ENCODE measurements at places on chromosomes 12 and 14.

DNA sequence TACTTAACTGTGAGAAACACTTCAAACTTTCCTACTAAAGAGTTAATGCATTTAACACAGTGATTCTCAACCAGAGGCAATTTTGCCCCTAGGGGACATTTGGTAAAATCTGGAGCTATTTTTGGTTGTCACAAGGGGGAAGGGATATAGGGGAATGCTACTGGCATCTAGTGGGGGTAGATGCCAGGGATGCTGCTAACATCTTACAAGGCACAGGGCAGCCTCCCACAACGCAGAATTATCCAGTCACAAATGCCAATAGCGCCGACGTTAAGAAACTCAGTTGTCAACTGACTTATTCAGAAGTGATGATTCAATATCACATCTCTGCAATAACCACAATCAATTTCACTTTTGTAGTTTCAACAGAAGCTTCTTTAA lies 2.0 kb downstream of the EEA1 start:
- DNase-seq = no peak

DNA sequence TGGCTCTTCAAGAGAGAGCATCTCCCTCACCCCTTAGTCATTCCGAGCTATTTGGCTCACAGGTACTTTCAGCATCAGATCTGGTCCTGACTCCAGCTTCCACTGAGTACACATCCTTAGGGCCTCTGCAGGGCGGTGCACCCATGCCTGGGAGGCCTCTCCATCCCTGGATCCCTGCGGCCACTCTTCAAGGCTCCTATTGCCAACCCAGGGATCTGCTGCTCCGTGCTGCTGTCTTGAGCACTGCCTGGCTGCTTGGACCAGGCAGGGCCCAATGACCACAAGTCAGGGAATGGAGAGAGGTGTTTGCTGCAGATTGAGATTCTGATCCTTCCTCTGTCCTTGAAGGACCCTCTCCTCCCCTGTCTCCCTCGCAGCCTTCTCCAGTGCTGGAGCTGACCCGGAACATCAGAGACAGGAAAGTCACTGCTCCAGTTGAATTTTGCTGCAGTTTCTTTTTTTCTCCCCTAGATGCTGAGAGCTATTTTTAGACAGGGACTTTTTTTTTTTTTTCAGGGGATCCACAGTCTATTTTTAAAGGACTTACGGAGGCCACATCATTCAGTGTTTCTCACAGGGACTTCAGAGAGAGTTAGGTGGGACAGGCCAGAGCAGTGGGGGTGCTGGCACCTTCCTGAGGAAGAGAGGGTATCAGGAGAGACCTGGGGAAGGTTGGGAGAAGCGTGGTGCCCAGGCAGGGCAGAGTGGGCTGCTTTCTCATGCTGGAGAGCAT lies 50.1 kb upstream of the KCNA1 start:
- DNase-seq = no peak

- no peak for DNase-seq
These were observed 29.2 kb downstream of the ITPK1 start for GRCh38 chr14:93086441-93087055.

DNA sequence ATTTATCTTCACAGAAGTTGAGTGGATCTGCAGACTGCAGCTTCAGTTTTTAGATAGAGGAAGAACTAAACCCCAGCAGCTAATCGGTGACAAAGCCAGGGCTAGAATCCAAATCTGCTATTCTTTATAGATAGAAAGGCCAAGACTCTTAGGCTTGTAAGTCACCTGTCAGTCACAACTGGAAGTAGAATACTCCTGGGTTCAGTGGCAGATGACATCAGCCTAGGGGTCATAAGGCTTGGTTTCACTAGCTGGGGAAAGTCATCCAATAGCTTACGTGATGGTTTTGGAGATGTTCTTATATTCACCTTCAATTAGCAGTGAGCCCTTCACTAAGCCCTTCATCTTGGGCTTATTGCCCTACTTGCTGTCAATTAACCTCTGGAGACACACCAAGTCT lies 93.4 kb downstream of the APAF1 start:
- DNase-seq = no peak

GRCh38 chr14:32256576-32256975 lies 53.5 kb upstream of the RNU6-8 start:
- no peak for DNase-seq

DNA sequence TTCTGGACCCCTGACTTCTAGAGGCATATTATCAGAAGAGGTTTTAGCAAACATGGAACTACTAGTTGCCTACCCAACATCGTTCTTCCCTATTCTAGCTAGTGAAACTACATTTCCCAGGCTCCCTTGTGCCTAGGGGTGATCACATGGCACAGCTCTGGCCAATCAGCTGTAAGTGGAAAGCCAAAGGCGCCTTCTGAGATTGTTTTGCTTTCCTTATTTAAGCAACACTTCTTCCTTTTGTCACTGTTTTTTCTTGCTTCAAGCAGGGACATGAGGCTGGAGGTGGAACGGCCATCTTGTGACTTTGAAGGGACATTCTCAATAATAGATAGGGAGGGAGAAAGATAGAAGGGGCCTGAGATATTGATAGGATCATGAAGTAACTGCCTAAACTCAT lies 136.7 kb downstream of the ZNF664 start:
- DNase-seq = no peak

DNA sequence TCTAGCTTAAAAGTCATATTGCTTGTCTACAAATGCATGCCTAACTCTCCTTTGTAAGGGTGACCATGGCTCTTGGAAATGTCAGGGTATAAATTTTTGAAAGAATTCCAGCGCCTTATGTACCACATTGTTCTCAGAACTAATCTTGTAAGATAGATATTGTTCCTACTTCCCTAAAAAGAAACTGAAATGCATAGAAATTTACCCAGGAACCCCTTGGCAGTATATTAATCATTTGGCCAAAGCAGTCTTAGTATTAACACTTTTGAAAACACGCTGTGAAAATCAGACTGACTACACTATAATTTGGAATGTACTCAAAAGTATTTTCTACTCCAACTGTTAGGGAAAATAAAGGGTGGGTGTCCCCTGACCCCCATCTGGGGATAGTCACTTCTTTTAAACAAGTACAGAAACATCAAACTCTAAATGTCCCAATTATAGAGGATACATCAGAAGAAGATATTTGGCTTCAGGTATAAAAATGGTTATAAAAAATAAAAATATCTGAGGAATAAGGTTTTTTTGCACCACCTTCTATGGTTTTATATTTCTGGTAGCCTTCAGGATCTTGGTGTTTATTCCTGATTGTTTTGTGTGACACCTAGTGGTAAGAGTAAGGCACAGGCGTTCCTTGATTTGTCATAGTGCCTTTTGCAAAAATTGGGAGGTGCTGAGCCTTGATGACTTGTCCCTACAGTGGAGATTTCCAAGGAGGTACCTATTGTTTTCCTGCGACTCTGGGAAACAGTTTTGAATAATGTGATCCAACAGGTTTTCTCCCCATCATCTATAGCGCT lies 2.2 kb upstream of the NFKBIA start:
- DNase-seq = no peak

DNA sequence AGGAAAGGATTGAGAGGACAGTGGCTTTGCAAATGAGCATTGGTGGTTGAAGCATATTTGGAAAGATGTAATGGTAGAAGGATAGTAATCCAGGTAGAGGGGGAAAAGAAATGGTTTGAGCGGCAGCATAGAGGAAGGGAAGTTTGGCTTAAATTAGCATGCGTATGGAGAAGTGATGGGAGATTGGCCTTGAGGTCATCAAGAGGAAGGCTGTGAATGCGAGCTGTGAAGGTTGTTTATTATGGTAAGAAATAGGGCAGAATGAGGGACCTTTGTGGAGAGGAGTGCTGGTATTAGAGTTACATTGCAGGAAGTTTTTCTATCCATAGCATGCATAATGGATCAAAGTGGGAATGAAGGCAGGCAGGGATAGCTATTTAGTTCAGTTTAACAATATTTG lies 162.1 kb downstream of the TMTC2 start:
- no peak for DNase-seq

DNA sequence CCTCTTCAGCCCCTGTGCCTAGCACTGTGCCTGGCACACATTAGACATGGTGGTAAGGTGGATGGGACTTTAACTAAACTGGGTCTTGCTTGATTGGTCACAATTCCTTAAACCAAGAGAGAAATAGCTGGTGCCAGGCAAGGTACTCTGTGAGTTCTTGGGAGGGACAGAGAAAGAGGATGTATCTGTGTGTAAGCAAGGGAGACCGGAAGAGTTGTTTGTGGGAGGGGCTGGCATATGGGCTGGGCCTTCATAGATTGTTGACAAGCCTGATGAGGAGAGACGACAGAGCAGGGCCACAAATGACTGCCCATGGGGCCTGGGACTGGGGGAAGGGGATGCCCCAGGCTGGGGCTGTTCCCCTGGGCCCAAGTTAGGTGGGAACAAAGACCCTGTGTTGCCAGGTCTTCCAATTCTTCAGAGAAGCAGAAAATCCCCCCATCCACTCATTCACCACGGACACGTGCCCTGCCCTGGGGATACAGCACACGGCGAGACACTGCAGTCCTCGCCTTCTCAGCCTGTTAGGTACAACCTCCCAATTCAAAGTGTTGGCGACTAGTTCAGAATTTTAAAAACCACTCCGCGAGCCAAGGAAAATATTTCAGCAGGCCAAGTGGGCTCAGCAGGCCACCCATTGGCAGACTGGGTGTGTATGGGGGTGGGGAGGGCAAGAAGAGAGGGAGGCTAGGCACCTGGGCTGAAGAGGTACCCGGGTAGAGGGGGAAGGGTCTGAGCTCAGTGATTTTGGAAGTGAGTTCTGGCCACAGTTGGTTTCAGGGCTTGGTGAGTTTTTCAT lies 11.4 kb upstream of the CYP46A1 start:
- DNase-seq = no peak

DNA sequence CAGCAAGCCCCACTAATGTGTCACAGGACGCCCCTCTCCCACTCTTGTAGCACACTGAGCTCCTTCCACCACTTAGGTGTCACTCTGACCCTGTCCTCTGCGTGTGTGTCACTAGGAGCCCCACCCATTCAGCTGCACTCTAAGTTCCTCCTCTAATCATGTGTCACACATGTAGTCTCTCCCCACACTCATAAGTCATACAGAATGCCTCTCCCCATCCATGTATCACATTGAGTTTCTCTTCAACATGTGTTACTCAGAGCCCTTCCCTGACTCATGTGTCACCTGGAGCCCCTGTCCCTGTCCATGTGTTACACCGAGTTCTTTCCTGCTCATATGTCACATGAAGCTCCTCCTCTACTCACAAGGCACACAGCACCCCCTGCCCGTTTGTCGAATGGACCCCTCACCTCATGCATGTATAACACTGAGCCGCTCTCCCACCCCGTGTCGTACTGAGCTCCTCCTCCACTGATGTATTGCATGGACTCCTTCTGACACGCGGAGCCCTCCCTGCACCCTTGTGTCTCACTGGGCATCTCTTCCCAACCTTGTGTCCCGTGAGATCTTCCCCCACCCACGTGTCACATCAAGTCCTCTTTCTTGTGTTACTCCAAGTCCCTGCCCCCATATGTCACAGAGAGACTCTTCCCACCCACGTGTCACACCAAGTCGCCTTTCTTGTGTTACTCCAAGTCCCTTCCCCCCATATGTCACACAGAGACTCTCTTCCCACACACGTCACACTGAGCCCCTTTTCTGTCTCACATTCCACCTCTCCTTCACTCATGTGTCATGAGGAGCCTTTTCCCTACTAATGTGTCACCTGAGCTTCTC lies 31.0 kb downstream of the RTL1 start:
- no peak for DNase-seq

DNA sequence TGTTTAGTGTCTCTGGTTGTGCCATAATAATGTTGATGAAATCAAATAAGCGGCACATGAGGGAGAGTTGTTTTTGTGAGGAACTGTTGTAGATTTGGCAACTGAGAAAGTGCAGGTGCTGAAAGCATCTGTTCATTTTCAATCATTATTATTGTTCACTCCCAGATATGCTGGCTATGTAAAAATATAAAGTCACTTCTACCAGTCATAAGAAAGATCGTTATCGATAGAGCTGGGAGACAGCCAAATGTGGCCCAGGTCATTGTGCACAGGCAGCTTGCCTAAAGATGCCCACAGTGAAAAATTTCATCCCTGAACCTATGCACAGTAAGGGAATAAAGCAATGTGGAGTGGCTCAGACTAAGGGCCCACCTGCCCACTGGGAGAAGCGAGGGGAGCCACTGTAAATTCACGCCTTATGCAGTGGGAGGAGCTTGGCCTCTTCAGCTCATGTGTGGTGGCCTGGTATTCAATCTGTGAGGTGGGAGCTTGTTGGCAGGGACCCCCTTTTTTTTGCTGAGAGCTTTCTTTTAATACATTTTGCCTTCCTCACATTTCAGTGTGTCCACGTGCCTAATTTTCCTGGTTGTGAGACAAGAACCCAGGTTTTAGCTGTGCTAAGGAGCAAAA lies 1490.8 kb upstream of the TMEM132C start:
- no peak for DNase-seq

GRCh38 chr14:72665259-72665658 lies 228.6 kb downstream of the DPF3 start:
- peak; percentile 95 for DNase-seq

- DNase-seq = no peak
These were observed 426.7 kb upstream of the DCN start for GRCh38 chr12:91609283-91609682.

- no peak for DNase-seq
These were observed 53.6 kb downstream of the RTN1 start for GRCh38 chr14:59816941-59817340.

- no peak for DNase-seq
These were observed 132.3 kb downstream of the ADGRD1 start for GRCh38 chr12:131085816-131086591.

GRCh38 chr14:48703728-48704467 lies 882.3 kb downstream of the RPS29 start:
- no peak for DNase-seq

- no peak for DNase-seq
These were observed 67.3 kb downstream of the HSPB8 start for GRCh38 chr12:119245904-119246494.

DNA sequence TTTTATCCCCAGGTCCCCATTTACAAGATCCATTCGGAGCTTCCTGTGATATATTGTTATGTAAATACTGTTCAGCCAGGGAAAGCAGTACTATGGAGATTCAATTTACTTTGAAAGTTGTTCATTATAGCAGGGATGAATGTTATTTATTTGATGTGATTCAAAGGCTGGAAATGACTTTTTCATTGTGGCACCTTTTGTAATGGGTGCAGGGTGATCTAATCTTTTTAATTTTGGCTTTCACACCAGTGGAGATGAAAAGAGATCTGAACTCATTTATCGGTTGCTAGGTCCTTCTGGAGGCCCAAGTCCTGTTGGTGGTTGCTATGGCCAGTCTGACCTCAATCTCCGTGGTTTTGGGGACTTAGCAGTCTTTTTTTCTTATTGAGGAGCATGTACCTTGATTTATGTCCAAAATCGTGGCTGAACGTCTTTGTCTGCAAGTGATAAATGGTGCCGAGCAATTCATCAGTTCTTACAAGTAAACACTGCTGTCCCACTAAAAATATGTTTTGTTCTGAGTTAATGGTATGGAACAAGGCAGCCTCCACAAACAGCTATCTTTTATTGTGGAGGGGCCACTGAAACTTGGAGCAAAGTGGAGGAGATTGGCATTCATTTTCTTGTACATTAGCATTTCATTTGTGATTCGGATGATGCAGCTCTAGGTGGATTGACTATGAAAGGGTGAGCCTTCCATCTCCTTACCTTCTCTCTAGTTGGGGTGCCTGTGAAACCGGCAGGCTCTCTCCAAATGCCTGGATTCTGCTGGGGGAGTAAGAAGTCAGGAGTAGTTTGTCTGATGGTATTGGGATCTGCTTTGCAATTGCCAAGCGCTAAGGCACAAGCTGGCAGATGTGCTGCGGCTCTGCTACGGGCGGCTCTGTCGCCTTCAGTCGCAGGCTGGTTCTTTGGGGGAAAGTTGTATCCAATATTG lies 2.0 kb downstream of the RMST start:
- DNase-seq = no peak

- no peak for DNase-seq
These were observed 75.9 kb downstream of the BBS10 start for GRCh38 chr12:76272287-76272686.
